Vein endothelial cell (primary cell): ENCODE measurements at places on chromosomes 6 and 20. TPM values are rescaled to one million over a fixed set of nuclear protein-coding genes. Genes with fewer than 3 reads are reported as not detected.

Gene TFEB
- 3.3 and 4.2 TPM in 2 replicates for total RNA-seq

Gene TFB1M
- total RNA-seq: 15.0 and 15.8 TPM in 2 replicates

Gene SGK2
- total RNA-seq: 0.67 TPM in 1 of 2 replicates, not detected in the other

Gene CALHM6
- 0.33 and 0.48 TPM in 2 replicates for total RNA-seq

Gene PRRT1
- not detected in 2 replicates for total RNA-seq

Gene KHDRBS2
- not detected in 2 replicates for total RNA-seq

Gene PLCB4
- 4.9 and 5.0 TPM in 2 replicates for total RNA-seq

Gene FNDC11
- total RNA-seq: 1.3 and 1.8 TPM in 2 replicates

Gene DLK2
- total RNA-seq: 0.33 TPM in 1 of 2 replicates, not detected in the other

Gene ME1
- 8.2 and 15.4 TPM in 2 replicates for total RNA-seq

Gene HNF4A
- total RNA-seq: not detected in 2 replicates

Gene C20orf202
- total RNA-seq: 0.33 TPM in 1 of 2 replicates, not detected in the other

Gene PSORS1C2
- total RNA-seq: not detected in 2 replicates

Gene GPR6
- total RNA-seq: not detected in 2 replicates

Gene TNXB
- 2.1 and 4.2 TPM in 2 replicates for total RNA-seq

Gene CST2
- not detected in 2 replicates for total RNA-seq

Gene ERVFRD-1
- total RNA-seq: not detected in 2 replicates

Gene BEND6
- total RNA-seq: 0.19 and 0.33 TPM in 2 replicates

Gene ADTRP
- 4.1 and 7.2 TPM in 2 replicates for total RNA-seq

Gene NKAPL
- 0.33 and 0.57 TPM in 2 replicates for total RNA-seq

Gene CD109
- 36.3 and 77.2 TPM in 2 replicates for total RNA-seq

Gene TRERF1
- under 0.01 and 0.10 TPM in 2 replicates for total RNA-seq

Gene ULBP2
- 6.2 and 8.0 TPM in 2 replicates for total RNA-seq

Gene RNF217
- total RNA-seq: 23.4 and 24.2 TPM in 2 replicates

Gene PRSS16
- not detected in 2 replicates for total RNA-seq

Gene KIAA1755
- total RNA-seq: under 0.01 and 0.19 TPM in 2 replicates

Gene PRICKLE4
- 2.8 and 6.2 TPM in 2 replicates for total RNA-seq

Gene MOXD1
- total RNA-seq: 0.29 TPM in 1 of 2 replicates, not detected in the other

Gene APOBEC2
- total RNA-seq: not detected in 2 replicates

Gene PNPLA1
- not detected in 2 replicates for total RNA-seq

Gene HTR1B
- total RNA-seq: 31.8 and 34.0 TPM in 2 replicates

Gene EYS
- under 0.01 and 3.2 TPM in 2 replicates for total RNA-seq

Gene ADGRF5
- total RNA-seq: 80.0 and 246 TPM in 2 replicates

Gene ACTL10
- 2.8 and 3.3 TPM in 2 replicates for total RNA-seq

Gene HLA-DOB
- under 0.01 and 0.19 TPM in 2 replicates for total RNA-seq

Gene LY6G6D
- total RNA-seq: not detected in 2 replicates

Gene IL17A
- total RNA-seq: not detected in 2 replicates

Gene RIPPLY2
- not detected in 2 replicates for total RNA-seq

Gene STMND1
- not detected in 2 replicates for total RNA-seq

Gene LZTS3
- total RNA-seq: 6.2 and 9.8 TPM in 2 replicates

Gene DEFB124
- total RNA-seq: not detected in 2 replicates
